ENCODE measurements at places on chromosomes 16 and 17.

DNA sequence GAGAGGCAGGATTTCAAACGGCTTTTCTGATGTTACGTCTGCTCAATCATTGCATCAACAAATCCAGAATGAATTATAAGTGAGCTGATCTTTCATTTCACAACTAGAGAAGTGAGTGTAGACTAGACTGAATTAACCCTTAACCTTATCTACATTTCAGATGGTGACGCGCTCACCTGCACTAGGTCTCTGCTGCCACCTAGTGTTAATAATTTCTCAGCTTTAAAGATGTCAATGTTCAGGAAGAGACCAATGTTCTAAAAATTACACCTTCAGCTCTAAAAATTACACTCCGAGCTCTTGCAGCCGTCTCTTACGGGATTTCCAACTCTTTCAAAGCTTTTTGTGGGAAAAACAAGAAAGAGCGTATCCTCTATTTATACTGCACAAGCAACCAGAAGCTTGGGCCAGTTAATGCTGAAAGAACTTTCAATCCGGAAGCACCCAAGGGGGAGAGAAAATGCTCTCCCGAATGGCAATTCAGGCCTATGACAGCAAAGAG lies 88.2 kb upstream of the FA2H start:
- DNase-seq: peak; percentile 55

DNA sequence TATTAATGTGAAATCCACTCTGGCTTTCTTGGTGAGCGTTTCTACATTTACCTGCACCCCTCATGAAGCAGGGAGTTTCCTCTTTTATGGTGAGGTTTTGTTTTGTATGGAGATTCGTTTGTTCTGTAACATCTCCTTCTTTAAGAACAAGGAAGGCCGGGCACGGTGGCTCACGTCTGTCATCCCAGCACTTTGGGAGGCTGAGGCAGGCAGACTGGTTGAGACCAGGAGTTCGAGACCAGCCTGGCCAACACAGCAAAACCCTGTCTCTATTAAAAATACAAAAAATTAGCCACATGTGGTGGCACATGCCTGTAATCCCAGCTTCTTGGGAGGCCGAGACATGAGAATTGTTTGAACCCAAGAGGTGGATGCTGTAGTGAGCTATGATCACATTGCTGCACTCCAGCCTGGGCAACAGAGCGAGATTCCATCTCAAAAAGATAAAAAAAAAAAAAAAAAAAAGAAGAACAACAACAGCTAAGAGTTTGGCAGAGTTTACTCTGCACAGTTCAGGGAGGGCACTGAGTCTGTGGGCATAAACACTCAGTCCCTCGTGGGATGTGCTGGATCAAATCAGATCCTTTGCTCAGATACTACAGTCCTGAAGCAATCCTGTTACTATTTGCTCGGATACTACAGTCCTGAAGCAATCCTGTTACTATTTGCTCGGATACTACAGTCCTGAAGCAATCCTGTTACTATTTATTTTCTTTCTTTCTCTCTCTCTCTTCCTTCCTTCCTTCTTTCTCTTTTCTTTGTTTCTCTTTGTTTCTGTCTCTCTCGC lies 28.9 kb downstream of the ADCY9 start:
- DNase-seq: no peak

DNA sequence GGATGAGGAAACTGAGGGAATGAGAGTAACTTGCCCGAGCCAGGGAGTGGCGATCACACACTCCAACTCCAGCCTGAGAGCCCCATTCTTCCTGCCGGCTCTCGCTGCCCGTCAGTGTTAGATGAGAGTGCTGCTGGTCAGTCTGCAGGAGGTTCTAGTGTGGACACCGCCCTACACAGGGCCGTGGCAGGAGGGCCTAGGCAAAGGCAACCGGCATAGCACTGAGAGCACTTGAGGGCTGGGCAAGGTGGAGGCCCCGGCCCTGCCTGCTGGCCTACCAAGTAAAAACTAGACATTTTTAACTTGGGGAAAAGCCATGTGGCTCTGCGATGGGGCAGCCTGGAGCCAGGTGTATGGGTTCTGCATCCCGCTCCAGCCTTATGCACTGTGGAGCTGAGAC lies 354.8 kb downstream of the SEC14L1 start:
- no peak for DNase-seq

DNA sequence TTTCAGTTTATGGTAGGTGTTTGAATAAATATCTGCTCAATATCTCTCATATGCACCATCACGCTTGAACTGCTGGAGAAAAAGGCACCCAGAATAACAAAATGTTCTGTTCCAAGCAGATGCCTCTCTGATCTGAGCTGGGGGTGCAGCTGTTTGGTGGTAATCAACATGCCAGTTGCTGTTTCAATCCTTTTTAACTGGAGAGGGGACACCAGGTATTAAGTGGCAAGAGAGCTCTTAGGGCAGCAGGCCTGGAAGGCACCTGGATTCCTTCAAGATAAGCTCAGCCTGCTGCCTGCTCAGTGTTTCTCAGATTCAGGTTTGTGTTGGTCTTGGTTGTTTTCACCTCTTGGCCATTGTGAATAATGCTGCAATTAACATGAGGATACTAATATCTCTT lies 27.2 kb upstream of the VAT1L start:
- DNase-seq: no peak

GRCh38 chr16:11252482-11252931 lies 3.5 kb downstream of the SOCS1 start:
- no peak for DNase-seq

GRCh38 chr16:10617662-10618420 lies 37.4 kb upstream of the EMP2 start:
- no peak for DNase-seq

DNA sequence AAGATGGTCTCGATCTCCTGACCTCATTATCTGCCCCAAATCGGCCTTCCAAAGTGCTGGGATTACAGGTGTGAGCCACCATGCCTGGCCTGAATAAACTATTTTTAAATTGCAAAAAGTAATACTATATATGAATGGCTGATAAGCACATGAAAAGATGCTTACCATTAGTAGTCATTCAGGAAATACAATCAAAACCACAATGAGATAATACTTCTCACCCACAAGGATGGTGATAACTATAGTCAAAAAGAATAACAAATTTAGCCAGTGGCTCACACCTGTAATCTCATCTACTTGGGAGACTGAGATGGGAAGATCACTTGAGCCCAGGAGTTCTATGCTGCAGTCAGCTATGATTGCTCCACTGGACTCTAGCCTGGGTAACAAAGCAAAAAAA lies 2.4 kb upstream of the TACO1 start:
- peak; percentile 40 for DNase-seq

- no peak for DNase-seq
Measured at GRCh38 chr17:12395733-12396354, 269.8 kb upstream of the MYOCD start.

- no peak for DNase-seq
Measured at GRCh38 chr17:7380855-7381683, at the start of gene TNK1. TNK1 (plus strand) TSS chr17:7381089; CDS start chr17:7382927, 1,838 bp downstream.

- no peak for DNase-seq
Measured at GRCh38 chr16:68772030-68772681, 35.1 kb downstream of the CDH1 start.

- DNase-seq: no peak
Measured at GRCh38 chr16:56632156-56632847, at the start of gene MT1M. MT1M (plus strand) TSS chr16:56632659; CDS start chr16:56632732, 73 bp downstream.

- DNase-seq: no peak
Measured at GRCh38 chr17:57142925-57143324, 57.9 kb downstream of the AKAP1 start.

- no peak for DNase-seq
Measured at GRCh38 chr17:50311112-50311460, 34.8 kb upstream of the XYLT2 start.

DNA sequence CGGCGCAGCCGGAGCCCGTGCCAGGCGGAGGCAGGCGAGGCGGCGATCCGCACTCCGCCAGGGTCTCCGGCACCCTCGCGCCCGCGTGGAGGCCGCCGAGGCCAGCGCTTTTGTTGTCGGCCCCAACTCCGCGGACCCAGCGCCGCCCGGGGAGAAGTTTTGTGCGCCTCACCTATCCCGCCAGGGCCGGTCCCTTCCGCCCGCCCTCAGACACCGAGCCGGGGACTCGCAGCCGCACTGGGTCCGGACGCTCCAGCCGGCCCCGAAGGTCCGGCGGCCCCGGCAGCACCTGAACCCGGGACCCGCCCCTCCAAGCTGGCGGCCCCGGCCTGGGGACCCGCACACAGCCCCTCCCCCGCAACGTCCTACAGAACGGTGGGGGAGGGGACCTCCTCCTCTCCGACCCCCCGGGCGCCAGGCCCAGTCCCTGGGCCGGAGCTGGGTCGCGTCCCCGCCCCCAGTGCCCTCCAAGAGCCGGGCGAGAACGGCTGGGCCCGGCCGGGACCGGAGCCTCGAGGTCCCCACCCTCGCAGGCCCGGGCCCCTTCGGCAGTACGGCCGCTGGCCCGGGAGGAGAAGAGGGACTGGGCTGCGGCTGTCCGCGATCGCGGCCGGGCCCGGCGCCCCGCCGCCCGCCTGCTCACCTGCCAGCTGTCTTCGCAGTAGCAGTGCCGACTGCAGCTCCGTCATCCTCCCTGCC lies 698 bp downstream of the UBE2G1 start:
- peak; percentile 31 for DNase-seq

- no peak for DNase-seq
Measured at GRCh38 chr16:19304750-19305149, 19.2 kb downstream of the CLEC19A start.

DNA sequence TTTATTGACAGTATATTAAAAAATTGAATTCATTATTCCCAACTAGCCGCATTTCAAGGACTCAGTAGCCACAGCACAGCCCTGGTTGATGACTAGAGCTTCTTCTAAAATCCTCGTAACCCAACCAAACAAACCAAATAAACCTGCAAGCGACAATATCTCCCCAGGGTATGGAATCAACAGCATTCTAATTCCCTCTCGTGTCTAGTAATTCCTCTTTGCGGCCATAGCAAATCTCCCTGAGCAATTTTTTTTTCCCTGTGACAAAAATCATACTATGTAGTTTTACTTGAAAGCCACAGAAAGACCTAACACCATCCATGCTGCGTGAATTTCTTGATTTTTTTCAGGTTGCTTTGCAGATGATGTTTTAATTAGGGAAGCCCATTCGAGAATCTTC lies 143.4 kb upstream of the MYOCD start:
- DNase-seq: no peak

DNA sequence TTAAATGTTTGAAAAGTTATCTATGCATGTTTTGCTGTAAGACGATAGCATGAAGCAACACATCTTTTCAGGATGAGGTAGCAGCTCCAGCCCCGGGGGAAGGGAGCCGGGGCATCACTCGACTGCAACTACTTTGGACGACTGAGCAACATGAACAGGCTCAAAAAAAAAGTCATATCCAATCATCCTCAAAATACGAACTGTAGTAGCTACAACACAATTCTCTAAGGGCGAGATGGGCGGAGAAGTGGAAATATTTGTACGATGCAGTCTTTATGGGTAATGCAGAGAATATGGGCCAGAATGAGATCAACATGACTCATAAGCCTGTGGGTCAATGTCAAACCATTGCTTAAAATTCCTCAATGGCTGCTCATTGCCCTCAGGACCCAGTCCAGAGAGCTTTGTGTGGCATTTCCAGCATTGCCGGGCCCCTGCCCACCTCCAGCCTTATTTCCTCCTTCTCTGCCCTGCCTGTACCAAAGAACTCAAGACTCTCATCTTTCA lies 17.7 kb upstream of the SMURF2 start:
- DNase-seq: no peak

DNA sequence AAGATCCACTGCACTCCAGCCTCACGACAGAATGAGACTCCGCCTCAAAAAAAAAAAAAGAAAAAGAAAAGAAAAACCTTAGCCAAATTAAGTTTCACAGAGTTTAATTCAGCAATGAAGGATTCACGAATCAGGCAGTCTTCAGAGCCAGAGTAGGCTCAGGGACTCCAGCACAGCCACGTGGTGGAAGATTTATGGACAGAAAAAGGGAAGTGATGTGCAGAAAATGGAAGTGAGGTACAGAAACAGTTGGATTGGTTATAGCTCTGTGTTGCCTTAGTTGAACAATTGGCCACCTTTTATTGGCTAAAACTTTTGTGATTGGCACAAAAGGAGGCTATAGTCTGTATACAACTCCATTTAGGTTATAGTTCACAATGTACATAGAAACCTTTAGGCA lies 256.6 kb downstream of the HS3ST3B1 start:
- no peak for DNase-seq

DNA sequence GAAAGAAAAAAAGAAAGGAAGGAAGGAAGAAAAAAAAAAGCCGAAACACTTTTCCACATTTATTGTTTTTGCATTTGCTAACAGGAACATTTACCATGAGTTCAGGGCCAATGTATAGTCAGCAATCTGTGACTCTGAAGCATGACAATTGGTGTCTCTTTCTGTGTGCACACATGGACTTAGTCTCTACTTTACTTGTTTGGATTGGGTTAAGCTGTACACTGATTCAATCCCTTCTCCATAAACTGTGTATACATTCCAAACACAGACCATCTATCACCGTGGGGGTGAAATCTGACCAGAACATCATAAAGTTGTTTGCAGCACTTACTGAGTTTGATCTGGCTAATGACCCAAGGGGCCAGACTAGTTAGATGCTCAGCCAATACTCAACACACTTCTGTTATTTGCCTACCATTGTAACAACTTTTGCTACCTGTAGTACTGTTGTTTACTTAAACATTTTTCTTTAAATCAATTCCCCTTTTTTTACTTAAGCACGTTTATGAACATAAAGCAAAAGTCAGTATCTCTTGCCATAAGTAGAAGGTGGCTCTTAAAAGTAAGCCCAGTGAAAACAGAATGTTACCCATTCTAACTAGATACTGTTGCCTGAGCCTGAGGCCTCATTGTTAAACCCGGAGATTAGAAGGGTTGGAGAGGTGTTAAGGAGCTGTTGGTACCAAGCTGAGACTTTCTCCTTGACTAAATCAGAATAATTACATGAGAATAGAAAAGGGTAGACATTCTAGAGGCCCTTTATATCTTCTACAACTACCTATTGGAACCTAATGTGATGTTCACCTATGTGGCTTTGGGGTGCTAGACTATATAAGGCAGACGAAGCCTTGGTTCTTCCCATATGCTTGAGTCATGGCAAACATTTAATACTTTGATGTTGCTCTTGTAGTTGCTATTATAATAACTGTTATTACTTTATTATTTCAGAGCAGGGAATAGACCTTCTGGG lies 41.8 kb downstream of the SCNN1B start:
- DNase-seq: no peak

- no peak for DNase-seq
Measured at GRCh38 chr16:28289048-28289447, 3.3 kb upstream of the SBK1 start.

DNA sequence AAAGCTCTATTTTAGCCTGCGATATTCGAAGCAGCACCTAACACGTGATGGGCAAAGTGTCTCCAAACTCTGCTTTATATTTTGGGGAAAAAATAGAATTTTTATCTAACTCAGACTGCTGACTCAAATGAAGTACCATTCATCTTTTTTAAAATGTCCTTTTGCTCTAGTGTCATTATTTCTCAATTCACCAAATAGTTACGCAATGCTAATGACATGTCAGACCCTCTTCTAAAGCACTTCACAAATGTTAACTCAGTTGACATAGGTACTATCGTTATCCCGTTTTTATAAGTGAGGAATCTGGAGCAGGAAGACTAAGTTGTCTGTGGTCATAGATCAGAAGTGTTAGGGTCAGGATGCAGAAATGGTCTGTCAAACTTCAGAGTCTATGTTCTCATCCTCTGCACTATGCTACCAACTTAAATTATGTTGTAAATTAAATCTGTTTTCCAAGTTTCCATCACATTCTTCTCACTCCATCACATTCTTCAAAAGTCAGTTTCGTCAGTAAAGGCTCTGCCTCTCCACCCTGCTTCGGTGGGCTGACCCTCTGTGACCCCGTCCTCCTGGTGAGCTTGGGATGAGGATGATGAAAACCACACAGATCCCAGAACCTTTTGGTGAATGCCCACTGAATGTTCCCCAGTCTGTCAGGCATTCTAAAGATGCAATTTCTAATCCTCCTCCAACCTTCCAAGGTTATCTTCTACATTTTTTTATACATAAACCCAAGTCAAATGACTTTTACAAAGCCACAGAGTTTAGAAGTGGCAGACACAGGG lies 102.8 kb downstream of the ADAMTS18 start:
- DNase-seq: no peak

Data from CD4-positive, alpha-beta T cell treated with Interleukin-12 subunit alpha and Interleukin-12 subunit beta, for 1 hour (primary cell).